CD4-positive, alpha-beta memory T cell (primary cell): ENCODE measurements at places on chromosomes 11 and 22.
A peak's percentile ranks its signal among the peaks of the same experiment; 100 is the strongest.

- DNase-seq, result no peak
Observed at GRCh38 chr22:46303347-46303965, 6.8 kb downstream of the GTSE1 start.

- DNase-seq, result no peak
Observed at GRCh38 chr22:45008751-45009605, 827 bp downstream of the PHF21B start.

- DNase-seq, result no peak
Observed at GRCh38 chr11:85572056-85572455, 55.1 kb downstream of the DLG2 start.

GRCh38 chr11:34348096-34348495 lies 9.7 kb downstream of the ABTB2 start:
- no peak for DNase-seq

GRCh38 chr11:37451903-37452302 lies 853.9 kb upstream of the RAG2 start:
- DNase-seq, result no peak

DNA sequence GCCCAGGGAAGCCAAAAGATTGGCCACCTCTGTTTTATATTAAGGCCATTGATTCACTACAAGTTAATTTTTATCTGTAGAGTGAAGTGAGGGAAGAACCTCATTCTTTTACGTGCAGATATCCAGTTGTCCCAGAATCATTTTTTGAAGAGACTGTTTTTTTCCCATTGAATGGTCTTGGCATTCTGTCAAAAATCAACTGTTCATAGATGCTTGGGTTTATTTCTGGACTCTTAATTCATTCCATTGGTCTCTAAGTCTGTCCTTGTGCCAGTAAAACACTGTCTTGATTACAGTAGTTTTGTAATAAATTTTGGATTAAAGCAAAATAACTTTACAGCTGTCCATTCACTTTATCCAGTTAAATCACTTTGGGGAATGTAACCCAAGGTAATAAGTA lies 26.8 kb downstream of the WBP2NL start:
- DNase-seq, result no peak

DNA sequence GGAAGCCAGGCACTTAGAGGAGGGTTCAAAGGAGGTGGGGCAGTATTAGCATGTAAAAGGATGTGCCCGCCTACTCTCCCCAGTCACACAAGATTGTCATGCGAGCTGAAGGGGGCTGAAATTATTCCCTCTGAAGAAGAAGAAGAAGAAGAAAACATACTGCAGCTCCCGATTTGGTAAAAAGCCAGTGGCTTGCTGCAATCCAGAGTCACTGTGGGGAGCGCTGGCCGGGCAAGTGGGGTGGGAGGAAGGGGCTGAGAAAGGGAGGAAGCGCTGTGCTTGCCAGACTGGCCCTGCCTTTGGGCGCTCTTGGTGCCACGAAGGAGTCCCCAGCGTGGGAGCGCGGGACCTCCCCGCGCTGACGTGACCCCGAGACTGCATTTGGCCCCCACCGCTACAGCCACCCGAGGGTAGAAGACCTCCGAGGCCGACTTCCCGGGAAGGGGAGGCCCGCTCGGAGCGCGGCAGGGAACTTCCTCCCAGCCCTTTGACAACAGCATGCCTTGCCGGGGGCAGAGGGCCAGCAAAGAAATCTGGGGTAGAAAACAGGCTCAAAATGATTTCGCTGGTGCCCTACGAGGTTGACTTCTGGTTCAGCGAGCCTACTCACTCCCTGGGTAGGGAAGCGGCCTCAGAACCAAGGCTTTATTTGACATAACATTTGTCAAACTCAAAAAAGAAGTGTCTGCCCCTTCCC lies 906.3 kb downstream of the DLG2 start:
- no peak for DNase-seq

GRCh38 chr22:36926721-36927435 lies 13.4 kb downstream of the CSF2RB start:
- DNase-seq, result no peak

- no peak for DNase-seq
Observed at GRCh38 chr11:62182147-62182891, 7.7 kb upstream of the SCGB1D1 start.

DNA sequence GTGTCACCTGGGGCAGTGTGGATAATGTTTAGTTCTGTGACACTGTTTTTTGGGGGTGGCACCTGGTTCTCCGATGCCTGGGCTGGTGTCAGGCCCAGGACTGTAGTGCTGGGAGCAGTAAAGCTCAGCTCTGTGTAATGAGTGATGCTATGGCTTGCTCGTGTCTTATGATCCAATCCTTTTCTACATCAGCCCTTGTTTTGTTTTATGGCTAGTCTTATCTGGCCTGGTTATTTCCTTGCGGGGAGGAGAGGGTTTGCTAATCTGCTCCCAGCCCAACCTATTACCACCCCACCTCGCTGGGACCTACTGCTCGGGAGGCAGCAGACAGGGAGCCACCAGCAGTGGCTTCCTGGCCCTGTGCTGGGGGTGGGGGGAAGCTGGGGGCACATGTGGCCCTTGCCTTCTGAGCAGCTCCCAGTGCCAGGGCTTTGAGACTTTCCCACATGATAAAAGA lies 35.0 kb upstream of the TPBGL start:
- DNase-seq, result no peak

DNA sequence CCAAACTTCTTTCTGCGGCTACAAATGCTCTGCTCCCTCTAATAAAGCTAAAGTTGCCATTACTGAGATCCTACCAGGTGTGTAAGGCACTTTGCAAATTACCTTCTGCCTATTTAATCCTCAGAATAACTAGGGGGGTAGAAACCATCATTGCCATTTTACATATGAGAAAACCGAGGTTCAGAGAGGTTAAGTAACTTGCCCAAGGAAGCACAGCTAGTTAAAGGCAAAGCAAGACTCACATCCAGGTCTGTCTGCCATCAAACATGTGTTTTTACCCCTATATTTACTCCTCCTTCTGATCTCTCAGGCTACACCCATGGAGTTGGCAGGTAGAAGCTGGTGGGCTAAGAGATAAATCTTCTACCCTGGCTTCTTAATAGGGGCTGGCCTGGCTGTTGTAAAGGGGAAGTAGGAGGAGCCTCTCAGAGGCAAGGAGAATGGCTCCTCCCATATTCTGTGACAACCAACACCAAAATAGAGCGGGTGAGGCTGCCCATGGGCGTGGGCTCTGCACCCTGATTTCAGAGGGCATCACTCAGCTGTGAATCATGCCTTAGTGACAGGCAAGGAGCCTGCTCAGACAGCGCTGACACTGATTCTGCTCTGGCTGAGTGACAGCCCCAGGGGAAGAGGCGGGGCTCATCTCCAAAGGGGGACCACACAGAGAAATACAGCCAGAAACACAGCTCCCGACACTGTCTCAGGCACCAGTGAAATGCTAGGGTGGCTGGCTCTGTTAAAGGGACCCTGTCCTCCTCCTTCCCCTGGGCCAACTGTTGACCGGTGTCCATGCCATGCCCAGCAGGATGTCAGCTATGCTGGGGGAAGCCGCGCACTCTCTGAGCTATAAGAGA lies 106.8 kb downstream of the ABTB2 start:
- DNase-seq, result peak; percentile 76

- DNase-seq, result no peak
Observed at GRCh38 chr11:61908730-61909316, 8.5 kb downstream of the RAB3IL1 start.

- no peak for DNase-seq
Observed at GRCh38 chr11:1670905-1671371, 26.1 kb upstream of the KRTAP5-6 start.

- no peak for DNase-seq
Observed at GRCh38 chr11:13054278-13054677, 45.2 kb downstream of the RASSF10 start.

- no peak for DNase-seq
Observed at GRCh38 chr11:93034031-93034722, 64.7 kb downstream of the MTNR1B start.

- DNase-seq, result peak; percentile 21
Observed at GRCh38 chr11:119262668-119263351, 54.1 kb downstream of the MCAM start.

- DNase-seq, result no peak
Observed at GRCh38 chr11:95531116-95531515, 258.5 kb downstream of the FAM76B start.

DNA sequence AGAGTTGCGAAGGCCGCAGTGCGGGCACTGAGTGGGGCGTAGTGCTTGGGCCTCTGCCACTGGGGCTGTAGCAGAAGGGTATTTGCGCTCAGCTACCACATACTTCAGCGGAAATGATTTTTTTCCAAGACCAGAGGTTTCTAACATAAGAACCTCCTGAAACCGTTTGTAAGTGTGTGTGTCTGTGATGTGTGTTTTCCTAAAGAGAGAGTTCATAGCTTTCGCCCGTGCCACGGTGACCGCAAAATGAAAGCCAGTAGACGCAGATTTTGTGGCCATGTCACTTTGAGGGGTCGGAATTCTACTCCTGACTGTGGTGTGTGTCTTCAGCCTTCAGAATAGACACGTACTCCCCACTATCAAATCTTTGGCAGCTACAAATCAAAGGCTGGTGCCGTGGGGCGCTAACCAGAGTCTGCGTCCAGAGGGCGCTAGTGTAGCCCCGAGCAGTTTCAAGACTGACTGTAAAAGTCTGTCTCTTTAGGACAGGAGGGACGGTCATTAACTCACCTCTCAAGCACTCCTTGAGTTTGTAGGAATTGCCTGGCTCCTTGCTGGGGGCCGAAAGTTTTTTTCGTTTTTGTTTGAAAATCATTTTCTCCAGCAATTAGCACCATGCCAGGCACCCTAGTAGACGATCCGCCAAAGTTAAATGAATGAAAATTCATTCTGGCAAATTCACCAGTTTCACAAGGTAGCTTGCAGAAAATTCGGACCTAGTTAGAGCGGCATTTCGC lies 2.5 kb upstream of the CALCA start:
- DNase-seq, result peak; percentile 54

DNA sequence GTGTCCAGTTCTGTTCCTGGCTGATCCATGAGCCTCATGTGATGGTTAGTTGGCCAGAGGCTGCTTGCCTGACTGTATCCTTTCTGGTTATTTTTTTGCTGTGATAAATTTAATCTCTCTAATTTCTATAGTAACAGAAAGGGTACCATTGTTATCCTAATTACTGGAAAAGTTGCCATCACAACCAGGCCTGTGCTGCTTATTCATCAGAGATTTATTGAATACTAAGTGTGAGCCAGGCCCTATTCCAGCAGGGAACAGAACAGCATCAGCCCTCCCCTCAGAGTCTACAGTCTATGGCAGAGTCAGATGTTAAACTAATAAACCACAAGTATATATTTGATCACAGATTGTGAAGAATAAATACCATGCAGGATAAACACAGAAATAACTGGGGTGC lies 86.8 kb downstream of the DEPDC5 start:
- DNase-seq, result no peak

DNA sequence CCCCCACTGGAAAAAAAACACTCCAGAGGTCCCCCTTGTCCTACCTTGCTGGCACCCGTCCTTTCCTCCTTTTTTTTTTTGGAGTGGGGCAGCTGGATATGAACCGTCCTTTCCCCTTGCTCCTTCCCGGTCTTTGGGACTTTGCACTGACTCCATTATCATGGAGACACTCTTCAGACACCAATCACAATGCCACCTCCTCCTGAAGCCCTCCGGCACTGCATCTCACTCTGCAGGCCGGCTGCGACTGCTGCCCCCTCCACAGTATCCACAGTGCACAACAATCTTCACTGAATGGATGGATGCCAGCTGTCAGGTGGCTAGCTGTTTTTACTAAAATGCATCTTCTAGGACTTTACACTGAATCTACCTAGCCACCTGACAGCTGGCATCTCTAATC lies 12.7 kb upstream of the RGL4 start:
- DNase-seq, result no peak
